ENCODE measurements at places on chromosomes 4 and X. TPM values are rescaled to one million over a fixed set of nuclear protein-coding genes. Genes with fewer than 3 reads are reported as not detected.

The DACH2 gene
- polyA plus RNA-seq, result 36.0 TPM

- no peak for DNase-seq
Measured at GRCh38 chrX:20402956-20403355, 136.2 kb upstream of the RPS6KA3 start.

The CHRDL1 gene
- polyA plus RNA-seq, result 10.4 TPM

- no peak for DNase-seq
Measured at GRCh38 chr4:87745064-87745807, 54.1 kb upstream of the IBSP start.

GRCh38 chr4:151716324-151716723, 44.5 kb downstream of the GATB start:
- DNase-seq, result no peak

- DNase-seq, result no peak
Measured at GRCh38 chr4:86948276-86948675, 13.5 kb downstream of the AFF1 start.

DNA sequence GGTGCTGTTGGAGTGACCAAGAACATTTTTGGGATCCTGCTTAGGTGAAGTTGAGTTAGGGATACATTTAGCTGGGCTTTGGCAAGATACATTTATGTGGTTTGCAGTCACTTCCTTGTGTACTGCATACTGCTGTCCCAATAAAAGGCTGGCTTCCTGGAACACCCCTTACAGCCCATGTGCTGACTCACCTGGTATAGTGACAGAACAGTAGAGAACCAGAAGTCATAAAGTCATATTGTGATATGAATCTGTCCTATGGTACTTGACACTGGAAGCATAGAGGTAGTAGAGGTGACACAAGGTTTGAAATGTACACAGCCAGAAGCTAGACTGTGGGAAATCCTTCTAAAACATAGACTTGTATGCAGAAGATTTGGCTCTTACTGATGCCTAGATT, 55.3 kb upstream of the SLC25A43 start:
- DNase-seq, result no peak

- DNase-seq, result no peak
Measured at GRCh38 chrX:116395752-116396151, 40.7 kb upstream of the SLC6A14 start.

DNA sequence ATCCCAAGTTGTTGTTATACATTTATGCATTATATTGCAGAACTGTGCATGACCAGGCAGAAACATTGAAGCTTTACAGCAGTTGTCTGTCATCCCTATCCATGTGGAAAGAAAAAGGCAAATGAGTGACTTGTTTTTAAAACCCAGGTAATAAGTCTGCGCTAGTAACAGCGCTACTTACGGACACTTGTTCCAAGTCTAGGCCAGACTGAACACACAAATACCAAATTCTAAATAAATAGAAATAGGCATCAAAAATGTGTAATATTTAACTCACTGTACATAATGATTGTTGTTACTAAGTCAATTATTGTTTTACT, 548 bp upstream of the MAML3 start:
- DNase-seq, result no peak

The HS6ST2 gene
- polyA plus RNA-seq, result 20.8 TPM

The OTC gene
- 0.13 TPM for polyA plus RNA-seq
